ENCODE measurements at places on chromosomes 1 and 21.

GRCh38 chr1:114025609-114026401, 46.5 kb downstream of the OLFML3 start:
- DNase-seq = no peak

- no peak for DNase-seq
Measured at GRCh38 chr1:61170328-61171238, 88.2 kb downstream of the NFIA start.

- DNase-seq = no peak
Measured at GRCh38 chr1:78275906-78276685, 214.7 kb upstream of the PTGFR start.

DNA sequence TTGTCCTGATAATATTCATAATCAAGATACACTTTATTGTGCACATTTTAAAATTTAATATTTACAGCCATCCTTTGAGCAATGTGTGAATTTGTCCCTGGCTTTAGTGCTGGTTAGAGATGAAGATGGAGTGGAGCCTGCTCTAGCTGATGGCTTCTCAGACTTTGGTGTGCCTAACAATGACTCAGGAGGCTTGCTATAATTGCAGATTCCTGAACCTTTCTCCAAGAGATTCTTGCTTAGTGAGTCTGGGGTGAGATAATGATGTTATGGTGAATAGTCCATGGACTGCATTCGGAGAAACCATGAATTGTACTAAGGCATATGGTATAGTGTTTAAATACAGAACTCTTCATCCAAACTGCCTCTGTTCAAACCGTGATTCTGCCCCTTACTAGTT, 307.1 kb downstream of the PAPPA2 start:
- DNase-seq = no peak

GRCh38 chr1:81672766-81673165, 128.0 kb upstream of the ADGRL2 start:
- DNase-seq = no peak

DNA sequence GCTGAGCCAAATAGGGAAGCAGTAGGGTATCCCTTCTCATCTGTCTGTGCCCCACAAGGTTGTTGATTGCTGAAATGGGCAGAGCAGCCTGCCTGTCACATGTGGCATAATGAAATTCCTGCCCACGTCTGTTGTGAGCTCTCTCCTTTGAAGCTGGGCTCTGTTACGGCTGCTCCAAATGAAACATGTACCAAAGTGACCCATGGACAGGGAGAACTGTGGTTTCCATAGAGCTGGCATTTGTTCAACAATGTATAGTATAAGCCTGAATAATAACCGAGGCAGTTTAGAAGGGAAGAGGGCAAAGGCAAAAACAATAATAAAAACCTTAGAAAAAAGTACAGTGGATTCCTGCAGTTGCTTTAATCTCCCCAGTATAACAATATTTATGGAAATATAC, 149.7 kb downstream of the LYPLAL1 start:
- no peak for DNase-seq

GRCh38 chr21:42059721-42060120, 11.4 kb upstream of the UMODL1 start:
- no peak for DNase-seq

- DNase-seq = no peak
Measured at GRCh38 chr21:41989698-41990097, 20.5 kb downstream of the ZBTB21 start.

DNA sequence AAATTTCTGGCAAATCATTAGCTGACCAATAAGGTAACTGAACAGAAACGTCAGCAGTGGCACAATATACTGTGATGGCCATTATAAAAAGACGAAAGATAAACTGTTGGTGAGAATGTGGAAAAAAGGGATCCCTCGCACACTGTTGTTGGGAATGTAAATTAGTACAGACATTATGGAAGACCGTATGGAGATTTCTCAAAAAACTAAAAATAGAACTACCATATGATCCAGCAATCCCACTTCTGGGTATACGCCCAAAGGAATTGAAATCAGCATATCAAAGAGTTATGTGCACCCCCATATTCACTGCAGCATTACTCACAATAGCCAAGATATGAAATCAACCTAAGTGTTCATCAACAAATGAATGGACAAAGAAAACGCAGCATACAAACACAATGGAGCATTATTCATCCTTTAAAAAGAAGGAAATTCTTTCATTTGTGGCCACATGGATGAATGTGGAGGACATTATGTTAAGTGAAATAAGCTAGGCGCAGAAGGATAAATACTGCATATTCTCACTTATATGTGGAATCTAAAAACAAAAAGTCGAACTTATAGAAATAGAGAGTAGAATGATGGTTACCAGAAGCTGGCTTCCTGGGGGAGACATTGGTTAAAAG, 257.7 kb downstream of the RHOU start:
- no peak for DNase-seq

- DNase-seq = no peak
Measured at GRCh38 chr1:119784191-119784781, 15.6 kb upstream of the HMGCS2 start.

- DNase-seq = no peak
Measured at GRCh38 chr21:45463871-45464270, 58.9 kb downstream of the COL18A1 start.

DNA sequence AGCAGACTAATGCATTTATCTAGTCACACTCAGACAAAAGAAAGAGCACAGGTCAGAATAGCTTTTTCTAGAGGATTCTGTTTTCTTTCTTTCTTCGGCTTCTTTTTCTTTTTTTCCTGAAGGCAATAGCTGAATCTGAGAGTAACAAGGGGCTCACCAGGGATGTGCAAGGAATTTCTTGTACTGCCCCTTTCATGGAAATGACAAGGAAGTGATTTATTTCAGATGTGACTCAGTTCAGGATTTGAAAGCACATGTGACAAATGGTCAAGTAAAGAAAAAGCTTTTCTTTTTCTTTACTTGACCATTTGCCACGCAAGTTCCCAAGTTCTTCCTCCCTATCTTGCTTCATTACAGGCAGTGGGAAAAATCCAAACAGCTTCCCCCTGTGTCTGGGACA, 202.0 kb downstream of the GABPA start:
- DNase-seq = no peak

- DNase-seq = no peak
Measured at GRCh38 chr1:25476186-25477097, 45.7 kb downstream of the MACO1 start.

DNA sequence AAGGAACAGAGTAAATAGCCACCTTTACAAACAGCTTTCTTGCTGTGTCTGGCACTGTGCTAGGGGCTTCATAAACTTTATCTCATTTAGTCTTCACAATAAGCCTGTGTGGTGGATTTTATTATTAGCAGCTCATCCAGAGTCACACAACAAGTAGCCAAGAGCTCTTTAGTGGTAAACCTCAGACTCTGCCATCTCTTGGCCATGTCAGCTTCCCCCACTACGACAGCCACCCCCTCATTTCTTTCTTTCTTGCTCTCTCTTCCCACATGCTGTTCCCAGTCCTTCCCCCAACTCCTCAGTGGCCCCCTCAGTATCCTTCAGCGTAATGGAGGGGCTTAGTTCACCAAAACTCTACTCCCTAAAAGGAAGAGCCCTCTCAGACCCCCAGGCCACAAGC, 1.2 kb upstream of the ZNF683 start:
- no peak for DNase-seq

Data from NCI-H460 (cell line).